Subcutaneous adipose tissue (tissue), 4 donors: ENCODE measurements at places on chromosomes 13 and 19. TPM values are rescaled to one million over a fixed set of nuclear protein-coding genes. Genes with fewer than 3 reads are reported as not detected.

TNNI3 gene
- not detected for total RNA-seq

ZNF558 gene
- 24.6 TPM for total RNA-seq

HCST gene
- total RNA-seq: not detected

TEX101 gene
- not detected for total RNA-seq

PRR22 gene
- 0.66 TPM for total RNA-seq

ZNF823 gene
- total RNA-seq: 9.3 TPM

PGLYRP1 gene
- total RNA-seq: not detected

ZGLP1 gene
- total RNA-seq: 2.3 TPM

ZNF835 gene
- total RNA-seq: 3.3 TPM

CNOT3 gene
- total RNA-seq: 21.8 TPM

CEACAM8 gene
- not detected for total RNA-seq

NLRP4 gene
- total RNA-seq: not detected

TMEM272 gene
- total RNA-seq: not detected

ZNF560 gene
- not detected for total RNA-seq

CYP4F12 gene
- 20.1 TPM for total RNA-seq

TMIGD2 gene
- not detected for total RNA-seq

IL11 gene
- total RNA-seq: not detected

F7 gene
- 0.17 TPM for total RNA-seq

F10 gene
- 7.3 TPM for total RNA-seq

TEX26 gene
- total RNA-seq: 0.51 TPM

SMIM24 gene
- total RNA-seq: not detected

LGALS7 gene
- not detected for total RNA-seq

RFC3 gene
- 7.9 TPM for total RNA-seq

KCNJ14 gene
- 1.0 TPM for total RNA-seq

MTMR6 gene
- 26.9 TPM for total RNA-seq

KCTD4 gene
- not detected for total RNA-seq

ZNF728 gene
- total RNA-seq: not detected
